Type B pancreatic cell (in vitro differentiated cells): ENCODE measurements at places on chromosomes 2 and 18. TPM values are rescaled to one million over a fixed set of nuclear protein-coding genes. Genes with fewer than 3 reads are reported as not detected.

Gene KCNIP3
- 5.1 and 5.3 TPM in 2 replicates for total RNA-seq

DNA sequence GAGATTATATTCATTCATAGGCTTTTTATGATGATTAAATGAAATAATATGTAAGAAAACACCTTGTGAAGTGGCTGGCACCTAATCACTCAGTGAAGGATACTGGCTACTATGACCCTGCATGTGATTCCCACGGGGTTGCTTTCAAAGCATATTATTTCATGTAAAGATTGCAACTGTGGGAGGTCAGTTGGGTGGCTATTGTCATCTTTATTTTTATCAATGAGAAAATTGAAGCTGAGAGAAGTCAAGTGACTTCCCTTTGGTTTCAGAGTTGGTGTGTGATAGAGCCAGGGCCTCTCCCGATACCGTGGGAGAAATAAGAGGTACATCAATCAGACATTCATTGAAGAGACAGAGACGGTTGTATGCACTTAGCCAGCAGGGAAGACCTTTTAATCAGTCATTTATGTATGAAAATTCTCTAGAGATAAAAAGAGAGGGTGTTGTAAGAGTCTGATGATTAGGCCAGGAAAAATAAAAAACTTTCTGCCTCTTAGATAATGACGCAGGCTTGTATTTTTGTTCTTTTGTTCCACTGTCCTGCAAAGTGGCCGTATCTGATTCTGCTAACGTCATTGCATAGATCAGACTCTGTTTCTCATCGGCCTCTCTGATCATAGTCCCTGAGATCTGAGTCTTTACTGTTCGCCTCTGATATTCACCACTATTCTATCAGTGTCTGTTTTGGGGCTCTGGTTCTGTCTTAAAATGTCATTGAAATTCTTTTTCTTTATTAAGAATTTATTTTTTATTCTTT, 50.5 kb downstream of the QPCT start:
- DNase-seq = no peak
- H3K27ac ChIP-seq = no peak overlapping the region
- peaks cover 3% of the 10 kb centered on the region for H3K27me3 ChIP-seq
- H3K4me3 ChIP-seq = no peak overlapping the region
- no peaks in the 10 kb centered on the region for H3K36me3 ChIP-seq

DNA sequence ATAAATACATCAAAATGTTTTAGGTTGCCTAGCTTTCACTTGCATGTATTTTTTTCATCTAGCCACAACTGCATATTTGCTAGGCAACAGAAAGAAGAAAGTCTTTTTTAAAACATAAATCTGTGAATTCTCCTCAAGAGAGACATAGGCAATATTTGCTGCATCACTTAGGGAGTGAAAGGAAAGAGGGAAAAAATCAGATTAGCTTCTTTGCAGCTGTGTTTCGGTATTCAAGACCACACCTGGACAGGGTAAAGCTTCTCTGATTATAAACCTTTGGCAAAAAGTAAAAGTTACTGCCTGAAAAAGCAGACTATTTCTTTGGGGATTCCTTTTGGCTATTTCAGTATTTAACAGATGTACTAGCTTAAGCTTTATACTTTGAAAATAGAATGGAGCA, 280.9 kb upstream of the ZSWIM2 start:
- H3K27me3 ChIP-seq = no peaks in the 10 kb centered on the region
- DNase-seq = no peak
- no peaks in the 10 kb centered on the region for H3K36me3 ChIP-seq
- H3K27ac ChIP-seq = no peak overlapping the region
- peaks cover under 1% of the 10 kb centered on the region for H3K4me1 ChIP-seq

Gene ITGB6
- 3.2 and 7.8 TPM in 2 replicates for total RNA-seq

Gene TXNL4A
- total RNA-seq = 103 and 126 TPM in 2 replicates

DNA sequence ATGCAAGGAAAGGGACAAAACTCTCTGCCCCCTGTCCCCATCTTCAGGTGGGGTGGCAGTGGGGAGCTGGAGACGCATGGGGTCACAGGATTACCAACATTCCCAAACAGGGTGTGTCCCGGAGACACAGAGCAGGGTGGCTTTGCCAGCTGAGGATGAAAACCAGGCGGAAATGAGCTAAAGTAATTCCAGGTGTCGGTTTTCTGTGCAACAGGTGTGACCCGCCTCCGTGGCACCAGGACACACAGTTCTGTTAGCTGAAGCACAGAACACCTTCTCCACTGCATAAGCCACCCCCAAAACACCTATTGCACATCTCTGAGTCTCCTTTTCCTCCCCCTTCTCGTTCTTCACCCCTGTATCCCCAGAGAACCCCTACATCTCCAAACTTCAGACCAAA, 122.7 kb upstream of the GLI2 start:
- H3K27me3 ChIP-seq = peaks cover 3% of the 10 kb centered on the region
- no peak for DNase-seq
- no peak overlapping the region for H3K4me3 ChIP-seq
- peaks cover 17% of the 10 kb centered on the region for H3K4me1 ChIP-seq
- H3K36me3 ChIP-seq = no peaks in the 10 kb centered on the region
- H3K27ac ChIP-seq = no peak overlapping the region

DNA sequence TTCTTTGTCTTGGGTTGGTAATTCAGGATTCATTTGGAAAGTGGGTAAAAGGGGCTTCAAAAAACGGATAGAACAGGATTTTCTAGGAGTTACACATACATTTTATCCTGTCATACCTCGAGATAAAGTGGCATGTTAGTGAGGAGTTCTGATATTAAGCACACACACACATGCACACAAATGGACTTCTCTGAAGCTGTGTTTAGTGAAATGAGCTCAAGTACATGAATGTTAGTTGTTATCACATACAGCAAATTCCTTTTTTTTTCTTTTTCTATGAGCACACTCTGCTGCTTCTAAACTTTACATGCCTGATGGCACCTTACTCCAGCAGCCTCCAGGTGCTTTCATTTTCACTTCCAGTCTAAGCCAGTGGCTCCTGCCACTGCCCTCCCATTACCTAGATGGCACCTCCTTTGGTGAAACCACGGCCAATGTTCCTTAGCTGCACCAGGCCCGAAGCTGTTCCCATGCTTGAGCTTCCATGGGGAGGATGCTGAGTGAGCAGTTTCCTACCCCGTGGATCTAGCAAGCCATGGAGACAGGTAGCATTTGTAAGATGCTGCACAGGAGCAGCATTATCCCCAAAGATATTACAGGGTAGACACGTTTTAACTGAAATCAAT, 49.7 kb downstream of the STAT1 start:
- H3K27ac ChIP-seq = no peak overlapping the region
- no peak overlapping the region for H3K4me3 ChIP-seq
- peaks cover 4% of the 10 kb centered on the region for H3K4me1 ChIP-seq
- no peaks in the 10 kb centered on the region for H3K27me3 ChIP-seq
- peaks cover 13% of the 10 kb centered on the region for H3K36me3 ChIP-seq

- peak overlapping the region; percentile 86 for H3K27ac ChIP-seq
- H3K36me3 ChIP-seq = peaks cover 8% of the 10 kb centered on the region
- no peak for DNase-seq
- peaks cover 7% of the 10 kb centered on the region for H3K4me1 ChIP-seq
- peaks cover 21% of the 10 kb centered on the region for H3K27me3 ChIP-seq
These were observed 376 bp downstream of the NDUFA10 start for GRCh38 chr2:240024766-240025165.

- H3K4me1 ChIP-seq = no peaks in the 10 kb centered on the region
- DNase-seq = no peak
- no peaks in the 10 kb centered on the region for H3K36me3 ChIP-seq
- peaks cover 3% of the 10 kb centered on the region for H3K27me3 ChIP-seq
These were observed 418.9 kb downstream of the EPHA4 start for GRCh38 chr2:221153226-221153625.

- H3K36me3 ChIP-seq = no peaks in the 10 kb centered on the region
- H3K4me3 ChIP-seq = no peak overlapping the region
- no peak overlapping the region for H3K27ac ChIP-seq
- DNase-seq = no peak
- no peaks in the 10 kb centered on the region for H3K27me3 ChIP-seq
- H3K4me1 ChIP-seq = peaks cover 18% of the 10 kb centered on the region
These were observed 24.9 kb downstream of the CCBE1 start for GRCh38 chr18:59672235-59672711.

Gene DUSP19
- 4.0 and 6.2 TPM in 2 replicates for total RNA-seq

GRCh38 chr2:98704499-98705332, 26.2 kb downstream of the MGAT4A start:
- no peak for DNase-seq
- H3K27me3 ChIP-seq = no peaks in the 10 kb centered on the region
- H3K4me1 ChIP-seq = peaks cover 13% of the 10 kb centered on the region

GRCh38 chr2:72757177-72757775, 68.6 kb downstream of the EXOC6B start:
- H3K4me3 ChIP-seq = peak overlapping the region; percentile 13
- no peak for DNase-seq
- H3K27me3 ChIP-seq = no peaks in the 10 kb centered on the region
- H3K4me1 ChIP-seq = peaks cover 26% of the 10 kb centered on the region
- H3K27ac ChIP-seq = peak overlapping the region; percentile 76
- H3K36me3 ChIP-seq = peaks cover 21% of the 10 kb centered on the region

DNA sequence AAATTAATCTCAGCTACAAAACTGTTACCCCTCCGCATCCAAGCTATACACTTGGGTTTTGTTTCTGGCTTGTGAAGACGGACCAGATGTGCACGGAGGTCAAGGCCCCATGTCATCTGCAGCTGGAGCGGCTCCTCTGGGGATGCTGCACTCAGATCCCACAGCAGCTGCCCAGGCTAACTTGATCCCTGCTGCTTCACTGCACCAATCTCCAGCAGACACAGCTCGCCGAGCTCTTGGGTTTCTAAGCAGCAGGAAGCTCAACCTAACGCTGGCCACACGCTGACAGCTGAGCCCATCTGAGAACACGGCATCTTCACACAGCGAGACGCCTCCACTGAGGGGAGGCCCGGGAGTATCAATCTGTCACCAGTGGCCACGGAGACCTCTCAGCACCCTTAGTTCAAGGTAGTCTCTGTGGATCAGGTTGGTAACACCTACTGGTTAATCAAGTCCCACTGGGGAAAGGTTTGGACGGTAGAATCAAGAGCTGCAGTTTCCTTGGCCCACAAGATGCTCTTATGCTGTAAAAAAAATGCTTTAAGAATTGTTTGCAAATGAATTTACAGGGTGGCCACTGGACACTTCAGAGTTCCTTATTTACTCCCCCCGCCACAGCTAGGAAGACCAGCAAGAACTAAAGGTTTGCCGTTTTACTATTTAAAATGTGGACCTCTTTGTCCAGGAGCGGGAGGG, 67.5 kb downstream of the EMILIN2 start:
- peak; percentile 53 for DNase-seq
- H3K4me1 ChIP-seq = peaks cover 10% of the 10 kb centered on the region
- H3K4me3 ChIP-seq = no peak overlapping the region
- no peaks in the 10 kb centered on the region for H3K27me3 ChIP-seq
- H3K27ac ChIP-seq = no peak overlapping the region

DNA sequence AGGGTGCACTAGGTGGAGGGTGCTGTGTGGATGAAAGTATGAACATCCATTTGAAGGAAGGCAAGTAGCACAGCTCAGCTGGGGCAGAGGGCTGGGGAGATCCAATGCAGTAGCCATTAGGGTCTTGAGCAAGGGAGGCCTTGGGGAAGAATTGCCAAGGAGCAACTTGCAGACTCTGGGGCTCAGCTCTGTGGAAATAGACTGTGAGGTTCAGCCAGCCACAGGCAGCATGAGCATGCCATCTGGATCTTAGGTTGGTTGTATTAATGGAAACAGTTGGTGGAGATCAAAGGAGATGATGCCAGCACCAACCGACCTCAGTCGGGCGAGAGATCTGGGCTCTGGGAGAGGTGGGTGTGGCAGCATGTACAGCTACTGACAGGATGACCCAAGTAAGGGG, 5.6 kb downstream of the ZAP70 start:
- H3K27ac ChIP-seq = no peak overlapping the region
- no peaks in the 10 kb centered on the region for H3K27me3 ChIP-seq
- H3K36me3 ChIP-seq = no peaks in the 10 kb centered on the region
- H3K4me1 ChIP-seq = peaks cover 17% of the 10 kb centered on the region
- DNase-seq = no peak

DNA sequence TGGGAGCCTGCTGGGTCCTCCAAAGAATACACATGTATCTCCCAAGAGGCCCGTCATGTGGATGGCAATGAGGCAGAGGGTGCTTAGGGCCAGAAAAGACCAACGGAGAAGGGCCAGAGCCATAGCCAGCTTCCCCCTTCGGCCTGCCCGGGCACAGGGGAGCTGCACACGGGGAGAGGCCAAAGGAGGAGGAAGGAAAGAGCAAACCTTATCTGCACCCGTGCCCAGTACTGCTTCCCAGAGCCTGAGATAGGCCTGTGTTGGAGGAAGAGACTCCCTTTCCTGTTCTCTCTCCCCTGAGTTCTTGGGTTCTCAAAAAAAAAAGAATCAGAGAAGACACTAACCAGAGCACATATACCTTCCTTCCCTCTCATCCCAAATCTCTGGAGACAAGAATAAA, 250.3 kb downstream of the ANAPC1 start:
- no peak overlapping the region for H3K27ac ChIP-seq
- peaks cover 10% of the 10 kb centered on the region for H3K4me1 ChIP-seq
- H3K27me3 ChIP-seq = peaks cover 2% of the 10 kb centered on the region
- no peak for DNase-seq
- no peaks in the 10 kb centered on the region for H3K36me3 ChIP-seq
- H3K4me3 ChIP-seq = no peak overlapping the region

- no peak for DNase-seq
- no peak overlapping the region for H3K4me3 ChIP-seq
- no peaks in the 10 kb centered on the region for H3K36me3 ChIP-seq
- no peak overlapping the region for H3K27ac ChIP-seq
- H3K27me3 ChIP-seq = no peaks in the 10 kb centered on the region
These were observed 246.1 kb downstream of the NRXN1 start for GRCh38 chr2:50785816-50786215.

DNA sequence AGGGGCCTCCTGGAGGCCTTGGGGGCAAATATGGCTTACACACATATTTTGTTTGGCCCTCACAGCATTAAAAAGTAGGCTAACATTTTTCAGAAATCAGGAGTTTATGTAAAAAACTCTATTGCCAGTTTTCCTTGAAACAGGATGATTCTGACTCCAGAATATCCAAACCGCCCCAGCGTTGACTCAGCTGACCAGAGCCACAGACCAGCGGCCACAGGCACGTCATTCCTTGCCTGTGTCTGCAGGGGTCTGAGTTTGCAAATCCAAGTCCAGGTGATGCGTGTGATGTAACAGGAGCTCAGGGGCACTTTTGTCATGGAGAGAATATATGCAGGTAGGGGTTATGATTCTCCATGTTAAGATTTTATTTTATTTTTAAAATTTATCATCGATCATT, 79.4 kb upstream of the ALKAL2 start:
- H3K4me3 ChIP-seq = no peak overlapping the region
- no peaks in the 10 kb centered on the region for H3K36me3 ChIP-seq
- H3K27me3 ChIP-seq = no peaks in the 10 kb centered on the region
- no peak for DNase-seq
- H3K4me1 ChIP-seq = no peaks in the 10 kb centered on the region

Gene SLC38A11
- total RNA-seq = 3.7 and 13.4 TPM in 2 replicates

GRCh38 chr2:26847307-26847654, 651 bp upstream of the DPYSL5 start:
- peaks cover 63% of the 10 kb centered on the region for H3K27me3 ChIP-seq
- H3K27ac ChIP-seq = no peak overlapping the region
- peaks cover 5% of the 10 kb centered on the region for H3K4me1 ChIP-seq
- peak overlapping the region; percentile 87 for H3K4me3 ChIP-seq

DNA sequence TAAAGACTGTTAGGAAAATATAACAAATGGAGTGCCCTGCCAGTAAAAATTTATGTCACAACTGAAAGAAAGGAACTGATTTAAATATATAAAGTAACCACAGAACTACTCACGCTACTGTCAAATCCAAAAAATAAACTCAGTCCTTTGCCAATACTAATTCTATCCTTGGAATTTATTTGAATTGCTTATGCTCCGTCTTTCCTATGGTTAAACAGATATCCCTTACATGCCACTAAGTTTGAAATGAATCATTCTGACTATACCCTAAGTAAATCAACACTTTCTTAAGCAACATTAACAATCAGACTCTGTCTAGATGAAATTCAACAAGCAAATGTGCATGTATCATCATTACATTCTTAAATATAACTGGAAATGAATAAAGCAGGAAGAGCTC, 9.8 kb downstream of the HNRNPLL start:
- H3K4me3 ChIP-seq = no peak overlapping the region
- peaks cover 19% of the 10 kb centered on the region for H3K36me3 ChIP-seq
- H3K27ac ChIP-seq = no peak overlapping the region
